ENCODE measurements at places on chromosomes 2 and 18.

GRCh38 chr18:79799619-79800370, 2.1 kb downstream of the KCNG2 start:
- no peak for DNase-seq

GRCh38 chr2:218125626-218126080, at the start of gene CXCR2:
CXCR2 (plus strand) TSS chr2:218126028; CDS start chr2:218134802, 8,774 bp downstream.
- DNase-seq: peak; percentile 40

DNA sequence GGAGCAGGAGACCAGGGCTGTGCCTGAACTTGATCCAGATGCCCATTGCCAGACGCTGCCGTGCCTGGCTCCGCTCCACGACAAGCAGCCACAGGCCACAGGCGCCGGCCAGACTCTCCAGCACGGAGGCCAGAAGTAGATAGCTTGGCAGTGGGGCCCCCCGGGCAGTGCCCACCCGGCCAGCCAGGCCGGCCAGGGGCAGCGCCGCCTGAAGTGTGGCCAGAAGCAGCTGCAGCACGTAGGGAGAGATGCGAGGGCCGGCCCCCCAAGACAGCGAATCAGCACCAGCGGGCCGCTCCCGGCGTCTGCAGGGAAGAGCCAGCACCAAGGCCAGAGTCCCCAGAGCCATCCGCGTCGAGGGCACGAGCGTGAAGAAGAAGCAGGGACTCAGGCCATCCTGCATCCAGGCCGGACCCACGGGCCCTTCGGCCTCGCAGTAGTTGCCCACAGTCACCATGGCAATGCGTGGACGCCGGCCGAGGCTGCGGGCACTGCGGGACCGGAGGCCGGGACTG, 484 bp downstream of the ABCB6 start:
- no peak for DNase-seq

DNA sequence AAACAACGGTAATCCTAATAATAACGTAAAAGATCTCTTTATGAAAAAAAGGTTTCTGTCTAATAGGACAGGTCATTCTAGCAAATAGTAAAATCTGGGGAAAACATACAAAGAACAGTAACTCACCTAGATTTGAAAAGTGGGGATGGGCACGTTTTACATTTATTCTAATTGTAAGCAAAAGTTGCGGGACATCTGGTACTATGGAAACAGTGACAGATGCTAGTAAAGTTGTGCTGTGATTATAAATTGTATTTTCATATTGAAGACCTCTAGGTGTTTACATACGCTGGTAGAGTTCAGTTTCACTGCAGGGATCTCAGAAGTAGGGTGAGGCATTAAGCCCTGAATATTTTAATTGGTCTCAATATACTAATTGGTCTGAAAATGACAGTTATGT, 422.5 kb downstream of the DPP10 start:
- DNase-seq: no peak

GRCh38 chr2:180542511-180542910, 437.9 kb upstream of the UBE2E3 start:
- DNase-seq: no peak

DNA sequence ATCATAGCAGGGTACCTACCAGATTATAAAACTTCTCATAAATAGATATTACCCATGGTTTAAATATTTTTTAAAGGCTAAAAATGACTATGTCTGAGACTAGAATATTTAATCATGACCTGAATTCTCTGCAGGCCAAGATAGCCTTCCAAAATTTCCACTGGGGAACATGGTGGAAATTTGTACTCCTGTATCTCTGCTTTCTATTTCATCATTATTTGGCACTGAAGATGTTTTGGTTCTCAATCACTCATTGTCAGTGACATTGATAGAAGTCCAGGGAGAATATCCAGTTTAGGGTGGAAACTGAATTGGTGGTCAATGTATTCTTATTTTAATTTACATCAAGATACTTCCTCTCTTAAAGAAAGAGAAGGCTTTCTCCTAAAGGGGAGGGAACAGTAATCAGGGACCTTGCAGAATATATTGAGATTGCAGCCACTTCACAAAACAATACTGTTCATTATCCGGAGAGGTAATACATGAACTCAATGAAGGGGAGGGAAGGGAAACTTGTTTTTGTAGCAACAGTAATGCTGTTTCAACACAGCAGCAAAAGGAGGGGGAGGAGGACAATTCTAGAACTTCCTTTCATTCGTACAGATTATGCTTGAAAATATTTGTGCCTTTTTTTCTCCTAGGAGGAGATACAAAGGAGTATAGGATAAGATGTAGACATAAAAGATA, 34.1 kb downstream of the EEF1B2 start:
- DNase-seq: no peak

- DNase-seq: no peak
Measured at GRCh38 chr18:46265196-46266156, 161.3 kb downstream of the HAUS1 start.
